ENCODE measurements at places on chromosomes 7 and 10.

DNA sequence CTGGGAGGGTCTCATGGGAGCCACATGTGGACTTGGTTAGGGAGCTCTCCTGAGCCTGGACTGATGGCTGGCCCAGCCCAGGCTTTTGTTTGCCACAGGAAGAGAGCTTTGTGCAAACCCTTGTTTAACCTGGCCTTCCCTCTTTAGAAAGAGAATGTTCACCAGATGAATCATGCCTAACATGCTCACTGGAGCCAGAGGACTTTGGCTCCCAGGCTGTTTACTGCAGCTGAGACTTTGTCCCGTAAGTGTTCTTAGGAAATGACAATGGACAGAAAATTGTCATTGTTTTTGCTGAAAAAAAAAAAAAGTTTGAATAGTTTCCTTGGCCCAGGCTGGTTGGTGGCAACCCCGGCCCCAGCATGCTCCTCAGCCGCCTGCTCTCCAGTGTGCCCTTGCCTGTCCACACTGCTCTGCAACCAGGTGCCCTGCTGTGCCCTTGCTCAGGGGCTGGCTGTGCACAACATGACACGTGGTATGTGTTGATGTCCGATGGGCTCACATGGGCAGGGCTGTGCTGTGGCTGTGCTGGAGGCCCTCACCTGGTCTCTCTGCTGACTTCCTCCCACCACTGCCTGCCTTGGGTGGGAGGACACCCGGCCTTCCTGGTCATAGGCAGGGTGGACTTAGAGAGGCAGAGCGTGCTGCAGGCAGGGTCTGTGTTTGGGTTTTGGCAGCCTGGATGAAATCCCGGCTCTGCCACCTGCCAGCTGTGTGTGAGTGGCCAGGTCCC, 215.3 kb upstream of the ZNF32 start:
- no peak for DNase-seq

GRCh38 chr10:103691723-103692435, 163.5 kb downstream of the SH3PXD2A start:
- no peak for DNase-seq

DNA sequence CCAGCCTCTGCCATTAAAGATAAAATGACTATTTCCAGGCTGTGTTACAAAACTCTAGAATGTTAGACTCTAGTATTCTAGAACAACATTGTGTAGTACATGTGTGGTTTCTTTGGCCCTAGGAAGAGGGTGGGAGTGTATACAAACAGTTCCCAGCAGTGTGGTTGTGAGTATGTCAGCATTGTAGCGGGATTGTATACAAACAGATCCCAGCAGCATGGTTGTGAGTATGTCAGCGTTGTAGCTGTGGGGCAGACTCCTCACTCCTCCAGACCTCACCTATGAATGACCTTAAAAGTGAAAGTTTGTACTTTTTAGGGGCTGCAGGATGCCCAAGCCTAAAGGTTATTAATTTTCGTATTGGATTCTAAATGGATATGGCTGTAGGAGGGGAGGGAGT, 6.9 kb upstream of the ACSL5 start:
- no peak for DNase-seq

DNA sequence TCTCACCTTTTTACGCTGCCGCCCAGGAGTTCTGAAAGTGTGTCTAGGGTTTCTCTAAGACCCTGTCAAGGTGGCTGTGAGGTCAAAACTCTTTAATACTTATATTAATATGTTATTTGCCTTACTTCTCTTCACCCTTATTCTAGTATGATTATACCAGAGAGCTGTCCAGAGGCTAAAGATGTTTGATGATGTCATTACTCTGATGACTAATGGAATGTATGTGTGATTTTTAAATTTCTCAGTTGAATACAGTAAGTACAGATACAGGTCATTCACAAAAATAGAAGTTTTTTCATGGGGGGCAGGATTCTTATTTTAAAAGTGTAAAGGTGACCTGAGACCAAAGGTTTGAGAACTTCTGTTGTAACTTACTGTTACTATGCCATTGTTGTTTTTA, 150.6 kb upstream of the FOXP2 start:
- no peak for DNase-seq

- DNase-seq, result no peak
Measured at GRCh38 chr7:136078630-136079029, 101.5 kb upstream of the MTPN start.

DNA sequence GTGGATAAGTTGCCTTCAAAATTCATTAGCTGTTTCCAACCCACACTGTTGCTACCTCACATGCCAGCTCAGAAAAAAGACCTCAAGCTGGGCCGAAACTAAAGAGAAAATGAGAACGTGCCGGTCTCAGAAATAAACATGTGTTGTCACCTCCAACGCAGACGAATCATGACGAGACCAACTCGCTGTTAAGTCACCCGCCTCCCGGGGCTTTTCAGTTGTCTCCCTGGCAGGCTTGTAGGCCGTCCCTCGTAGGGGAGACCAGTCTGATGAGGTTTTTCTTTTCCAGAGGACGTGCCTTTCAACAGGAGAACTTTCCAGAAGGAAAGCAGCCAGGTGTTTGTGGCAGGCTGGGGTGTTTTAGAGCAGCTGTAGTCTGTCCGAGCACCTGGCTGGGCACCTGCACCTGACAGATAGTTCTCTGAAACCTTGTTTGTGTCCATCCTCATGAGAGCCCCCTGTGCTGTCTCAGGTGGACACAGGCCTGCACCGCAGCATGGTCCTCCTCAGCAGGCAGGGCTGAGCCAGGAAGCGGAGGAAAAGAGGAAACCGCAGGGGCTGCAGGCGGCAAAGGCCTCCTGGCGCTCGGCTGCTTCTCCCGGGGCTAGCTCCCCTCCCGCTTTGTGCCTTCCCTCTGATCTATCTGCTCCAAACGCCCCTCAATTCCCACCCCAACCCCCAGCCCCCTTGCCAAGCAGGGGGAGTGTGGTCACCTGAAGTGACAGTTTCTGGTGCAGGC, 78.8 kb downstream of the CHST15 start:
- DNase-seq, result no peak

DNA sequence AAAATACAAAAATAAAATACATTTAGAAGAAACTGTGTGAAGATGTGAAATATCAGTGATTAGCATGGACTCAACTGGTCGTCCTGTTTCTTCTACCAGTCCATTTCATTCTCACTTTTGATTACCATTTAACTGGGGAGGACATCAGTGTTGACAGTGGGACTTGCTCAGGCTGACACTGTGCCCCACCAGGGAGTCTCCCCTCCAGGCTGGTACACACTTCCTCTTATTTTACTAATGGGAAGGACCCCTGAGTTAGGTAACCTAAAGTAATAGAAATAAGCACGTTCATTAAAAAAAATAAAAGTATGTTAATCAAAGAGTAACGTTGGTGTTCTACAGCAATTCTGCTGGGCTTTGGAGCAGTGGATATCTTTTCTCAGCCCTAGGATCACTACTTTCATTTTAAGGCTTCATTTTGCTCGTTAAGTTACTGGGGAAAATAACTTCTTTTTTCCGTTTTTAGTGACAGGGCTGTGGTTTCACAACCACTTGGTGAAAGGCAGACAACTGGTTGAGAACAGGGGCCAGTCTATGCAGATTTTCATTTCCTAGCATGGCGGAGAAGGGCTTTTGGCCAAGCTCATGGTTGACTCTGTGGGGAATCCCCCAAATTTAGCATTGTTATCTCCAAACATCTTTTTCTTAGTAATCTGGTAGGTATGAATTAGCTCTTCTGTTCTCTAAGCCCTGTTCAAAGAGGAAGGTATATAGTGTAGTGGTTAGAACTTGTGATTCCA, 2.1 kb downstream of the SNX10 start:
- DNase-seq, result no peak

- DNase-seq, result peak; percentile 78
Measured at GRCh38 chr10:125062914-125063230, 97.5 kb downstream of the CTBP2 start.

DNA sequence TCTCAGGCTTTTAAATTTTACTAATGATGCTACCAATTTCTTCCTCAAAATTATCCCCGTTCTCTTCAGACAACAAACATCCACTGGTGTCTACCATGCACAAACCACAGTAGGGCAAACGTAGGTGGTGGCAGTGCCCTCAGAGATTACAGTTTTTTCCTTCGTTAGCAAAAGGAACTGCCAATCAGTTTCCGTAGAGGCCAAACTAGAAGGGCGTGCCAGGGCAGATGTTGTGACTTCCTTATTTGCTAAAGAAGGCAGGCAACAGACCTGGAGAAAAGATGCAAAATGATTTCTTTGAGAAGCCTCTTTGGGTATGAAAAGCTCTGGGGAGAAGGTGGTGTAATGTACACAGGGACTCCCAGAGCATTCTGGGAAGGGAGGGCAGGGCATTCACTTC, 7.6 kb upstream of the FAM180A start:
- no peak for DNase-seq

- DNase-seq, result no peak
Measured at GRCh38 chr10:74067373-74068352, 69.7 kb downstream of the VCL start.
